ENCODE measurements at places on chromosomes 5 and 9.

DNA sequence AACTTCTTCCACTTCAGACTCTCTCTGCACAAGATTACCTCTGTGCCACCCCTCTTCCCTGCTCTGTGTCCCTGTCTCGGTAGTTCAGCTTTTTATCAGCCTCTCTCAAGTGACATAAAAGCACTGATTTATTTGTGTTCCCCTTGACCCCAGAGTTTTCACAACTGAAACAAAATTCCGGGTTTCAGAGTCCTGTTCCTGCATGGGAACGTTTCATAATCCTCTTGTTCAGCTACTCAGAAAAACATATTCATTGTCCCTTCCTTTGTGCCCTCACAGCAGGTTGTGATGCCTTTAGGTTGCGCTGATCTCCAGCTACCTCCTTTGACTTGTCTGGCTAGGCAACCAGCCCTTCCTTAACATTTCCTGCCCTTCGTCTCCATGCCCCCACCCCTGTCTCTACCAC lies 13.7 kb upstream of the ITGA1 start:
- no peak for DNase-seq

DNA sequence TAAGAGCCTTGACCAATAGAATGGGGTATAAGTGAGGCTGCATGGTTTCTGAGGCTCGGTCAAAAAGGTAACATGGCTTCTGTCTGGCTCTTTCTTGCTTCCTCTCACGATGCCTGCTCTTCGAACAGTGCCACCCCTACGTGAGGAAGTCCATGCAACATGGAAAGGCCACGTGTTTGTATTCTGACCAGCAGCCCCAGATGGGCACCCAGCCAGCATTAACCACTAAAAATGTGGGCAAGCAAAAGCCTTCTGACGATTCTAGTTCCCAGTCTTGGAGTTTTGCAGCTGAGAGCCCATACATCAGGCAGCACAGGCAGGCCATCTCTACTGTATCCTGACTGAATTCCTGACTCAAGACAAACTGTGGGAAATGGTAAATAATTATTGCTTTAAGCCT lies 24.2 kb upstream of the NREP start:
- DNase-seq, result no peak

GRCh38 chr5:171598641-171599152 lies 179.2 kb downstream of the FGF18 start:
- no peak for DNase-seq

- no peak for DNase-seq
These were observed 136.0 kb upstream of the EFNA5 start for GRCh38 chr5:107806705-107807104.

GRCh38 chr5:144377207-144377606 lies 206.5 kb downstream of the KCTD16 start:
- DNase-seq, result no peak

DNA sequence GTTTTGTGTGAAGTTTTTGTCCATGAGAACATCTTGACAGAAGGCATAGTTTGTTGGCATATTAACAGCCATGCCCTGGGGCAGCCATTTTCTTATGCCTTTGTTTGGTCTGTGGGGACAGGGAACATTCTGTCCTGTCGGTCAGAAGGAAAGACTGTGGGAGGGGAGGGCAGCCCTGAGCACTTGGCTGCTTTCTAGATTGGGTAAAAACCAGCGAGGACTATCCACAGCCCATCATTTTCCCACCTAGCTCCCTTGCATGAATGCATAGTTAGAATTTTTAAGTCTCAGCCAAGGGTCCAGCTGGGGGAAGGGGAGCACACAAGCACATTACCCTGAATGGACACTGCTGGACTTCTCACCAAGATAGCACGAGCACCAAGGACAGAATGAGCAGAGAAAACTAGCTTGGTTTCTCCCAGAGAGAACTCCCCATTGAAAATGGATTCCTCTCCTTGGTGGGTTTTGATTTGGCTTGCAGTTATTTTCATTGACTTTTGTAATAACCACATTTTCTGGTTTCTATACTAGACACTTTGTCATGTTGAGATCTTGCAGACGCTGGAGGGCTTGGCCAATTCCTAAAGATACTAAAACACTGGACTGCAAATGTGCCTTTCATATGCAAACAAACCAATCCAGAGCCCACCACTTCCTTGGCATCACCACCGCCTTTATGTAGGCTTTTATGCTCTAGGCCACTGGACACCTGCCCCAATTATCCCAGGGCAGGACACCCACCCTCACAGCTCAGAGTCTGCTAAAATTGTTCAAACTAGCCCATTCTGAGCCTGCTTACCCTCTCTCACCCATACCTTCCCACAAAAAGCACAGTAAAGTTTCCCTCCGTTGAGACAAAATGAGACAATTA lies 129.9 kb downstream of the BOD1 start:
- DNase-seq, result no peak

- DNase-seq, result no peak
These were observed 46.8 kb downstream of the NIPSNAP3B start for GRCh38 chr9:104810421-104811339.

DNA sequence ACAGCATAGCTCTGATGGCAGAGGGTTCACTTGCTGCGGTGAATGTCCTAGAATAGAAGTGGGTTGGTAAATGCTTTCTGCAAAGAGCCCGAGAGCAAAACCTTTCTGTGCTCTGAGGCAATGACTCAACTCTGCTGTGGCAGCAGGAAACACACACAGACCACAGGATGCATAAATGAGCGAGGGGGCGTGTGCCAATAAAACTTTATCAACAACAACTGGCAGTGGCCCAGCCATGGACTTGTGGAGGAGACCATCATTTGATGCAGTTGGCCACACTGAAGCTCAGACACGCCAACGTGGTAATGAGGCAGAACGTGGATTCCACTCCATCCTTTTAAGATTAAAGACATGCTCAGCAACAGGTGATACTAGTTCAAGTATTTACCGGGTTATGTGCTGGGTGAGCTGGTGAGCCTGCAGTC lies 6.8 kb downstream of the MRPL36 start:
- DNase-seq, result peak; percentile 34

- no peak for DNase-seq
These were observed 243.0 kb upstream of the PTGER4 start for GRCh38 chr5:40436535-40437237.

DNA sequence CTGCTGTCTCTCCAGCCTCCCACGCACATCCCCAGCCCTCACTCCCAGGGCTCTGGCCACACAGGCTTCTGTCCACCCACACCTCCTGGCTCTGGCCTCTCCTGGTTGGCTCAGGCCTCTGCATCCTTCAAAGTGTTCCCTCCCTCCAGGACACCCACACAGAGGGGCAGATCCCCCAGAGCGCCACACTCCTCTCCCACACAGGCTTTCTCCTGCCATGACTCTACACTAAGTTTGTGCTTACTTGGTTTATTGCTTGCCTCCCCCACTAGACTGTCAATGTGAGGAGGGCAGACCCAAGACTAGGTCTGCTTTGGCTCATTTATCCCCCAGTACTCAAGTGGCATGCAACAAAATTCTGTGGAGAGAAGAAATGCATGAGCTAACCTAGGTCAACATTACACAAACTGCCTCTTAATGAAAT lies 67.0 kb upstream of the SPOCK1 start:
- no peak for DNase-seq

DNA sequence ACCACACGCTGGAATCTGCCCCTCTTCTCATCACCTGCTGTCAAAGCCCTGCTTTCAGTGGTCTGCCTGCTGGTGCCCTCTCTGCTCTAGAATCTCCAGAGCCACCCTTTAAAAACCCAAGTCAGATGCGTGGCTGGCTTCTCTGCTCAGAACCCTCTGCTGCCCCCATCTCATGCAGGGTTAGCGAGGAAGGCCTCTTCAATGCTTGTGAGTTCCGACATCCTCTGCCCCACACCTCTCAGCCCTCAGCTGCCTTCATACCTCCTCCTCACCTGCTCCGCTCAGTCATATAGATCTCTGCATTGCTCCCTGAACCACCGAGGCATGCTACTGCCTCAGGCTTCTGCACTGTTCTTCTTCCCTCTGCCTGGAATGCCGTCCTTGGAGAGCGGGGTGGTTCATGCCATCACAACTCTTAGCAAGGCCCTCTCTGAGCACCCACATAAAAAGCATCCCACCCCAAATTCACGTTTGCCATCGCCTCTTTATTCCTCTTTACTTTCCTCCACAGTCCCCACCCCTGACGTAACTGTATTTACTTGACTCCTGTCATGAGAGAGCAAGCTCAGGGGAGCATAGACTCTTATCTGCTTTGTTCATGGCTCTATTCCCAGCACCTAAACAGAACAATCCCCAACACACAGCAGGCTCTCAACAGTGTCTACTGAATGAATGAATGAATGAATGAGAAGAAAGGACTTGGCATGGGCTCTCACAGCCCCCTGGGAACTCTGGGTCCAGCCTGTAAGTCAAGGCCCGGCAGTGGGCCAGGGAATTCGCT lies 10.4 kb downstream of the SHB start:
- no peak for DNase-seq

GRCh38 chr9:33166231-33167083 lies 679 bp downstream of the B4GALT1 start:
- DNase-seq, result no peak

DNA sequence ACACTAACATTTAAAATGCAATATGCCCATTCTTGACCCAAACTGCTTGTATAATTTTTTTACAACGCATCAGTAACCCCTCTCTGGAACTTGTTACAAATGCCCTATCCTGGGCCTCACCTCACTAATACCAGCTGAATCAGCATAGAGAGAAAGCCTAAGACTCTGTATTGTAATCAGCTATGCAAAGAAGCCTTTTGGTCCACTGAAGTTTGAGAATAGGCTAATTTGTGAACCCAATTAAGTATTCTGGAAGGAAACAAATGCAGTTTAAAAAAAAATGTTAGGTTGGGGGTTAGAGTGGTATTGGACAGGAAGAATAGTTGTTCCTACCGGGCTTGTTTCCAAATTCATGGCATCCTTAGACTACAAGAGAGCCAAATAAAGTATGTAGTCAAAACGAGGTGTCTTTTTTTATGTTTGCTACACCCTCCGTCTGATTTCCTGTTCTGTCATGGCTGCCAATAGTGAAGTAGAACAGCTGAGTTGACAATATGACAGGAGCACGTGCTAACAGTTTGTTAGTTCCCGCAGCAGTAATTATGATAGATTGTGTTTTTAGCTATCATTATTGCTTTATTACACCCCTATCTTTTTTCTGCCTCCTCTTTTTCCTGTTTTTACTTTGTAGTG lies 1048.7 kb upstream of the NUDT12 start:
- no peak for DNase-seq

DNA sequence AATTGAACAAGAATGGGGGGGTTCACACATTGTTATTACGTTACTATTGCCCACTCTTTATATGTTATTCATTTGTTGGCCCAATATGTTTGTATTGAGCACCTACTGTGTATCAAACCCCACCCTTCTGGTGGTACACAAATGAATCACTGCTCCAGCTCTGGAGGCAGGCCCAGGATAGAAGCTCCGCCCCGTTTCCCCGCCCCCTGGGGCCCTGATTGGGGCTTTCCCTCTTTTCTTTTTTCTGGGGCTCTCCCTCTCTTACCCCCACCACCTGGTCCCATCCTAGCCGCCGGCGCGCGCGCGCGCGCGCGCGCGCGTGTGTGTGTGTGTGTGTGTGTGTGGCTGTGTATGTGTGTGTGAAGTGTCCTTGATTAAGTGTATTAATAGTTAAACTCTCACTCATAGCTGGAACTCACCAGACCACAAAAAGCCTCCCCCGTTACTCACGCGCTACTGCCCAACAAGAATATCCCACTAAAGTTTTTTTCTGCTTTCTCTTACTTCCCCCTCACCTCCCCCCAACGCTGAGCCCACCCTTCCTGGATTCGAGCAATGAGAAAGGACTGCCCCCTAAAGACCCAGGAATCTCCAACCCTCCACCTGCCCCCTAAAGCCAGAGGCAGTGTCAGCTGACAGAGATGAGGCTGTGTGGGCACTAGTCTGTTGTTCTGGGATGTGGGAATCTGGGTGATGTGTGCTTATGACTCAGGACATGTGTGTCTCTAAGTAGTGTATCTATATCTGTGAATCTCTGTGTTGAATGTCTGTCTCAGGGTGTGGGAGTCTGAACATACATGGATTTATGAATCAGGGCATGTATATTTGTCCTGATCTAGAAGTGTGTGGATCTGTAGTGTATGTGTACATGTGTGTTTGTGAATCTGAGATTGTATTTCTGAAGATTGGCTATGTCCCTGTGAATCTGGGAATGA lies 4.0 kb downstream of the CXXC5 start:
- DNase-seq, result peak; percentile 52

GRCh38 chr9:75117564-75117963 lies 29.2 kb downstream of the OSTF1 start:
- DNase-seq, result no peak

DNA sequence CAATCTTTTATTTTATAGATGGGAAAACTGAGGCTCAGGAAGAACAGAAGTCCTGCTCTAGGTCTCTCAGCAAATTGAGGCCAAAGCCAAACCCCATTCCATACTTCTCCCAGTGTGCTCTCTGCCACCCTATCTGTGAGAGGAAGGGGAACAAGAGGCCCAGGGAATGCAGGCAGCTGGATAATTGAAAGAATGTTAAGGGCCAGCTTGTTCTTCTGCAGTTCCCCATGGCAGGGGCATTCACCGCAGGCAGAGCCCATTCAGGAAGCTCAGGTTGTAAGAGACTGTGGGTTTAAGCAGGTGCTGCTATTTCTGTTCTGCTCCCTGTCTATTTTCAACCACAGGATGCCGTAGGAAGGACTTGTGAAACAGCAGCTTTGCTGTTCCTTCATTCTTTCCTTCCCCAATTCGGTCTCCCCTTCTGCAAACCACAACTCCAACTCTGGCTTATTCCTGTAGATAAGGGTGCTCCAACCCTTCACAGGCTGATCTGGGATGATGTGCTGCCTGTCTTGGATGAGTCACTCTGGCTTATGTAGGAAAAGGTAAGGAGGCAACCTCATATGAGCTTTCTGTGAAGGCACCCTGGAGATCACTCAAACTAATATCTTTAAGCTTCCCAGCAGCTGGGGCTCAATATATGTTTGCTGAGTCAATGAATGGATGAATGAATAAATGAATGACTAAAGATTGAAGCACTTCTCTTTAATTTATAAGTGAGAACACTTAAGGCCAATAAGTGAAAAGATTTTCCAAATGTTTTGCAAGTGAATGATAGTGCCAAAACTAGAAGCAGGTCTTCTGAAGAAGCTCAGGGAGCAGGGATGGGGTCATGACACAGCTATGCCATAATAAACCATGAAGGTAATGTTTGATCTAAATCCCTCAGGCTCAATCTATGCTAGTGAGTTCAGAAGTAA lies 377.6 kb downstream of the BRINP1 start:
- no peak for DNase-seq

DNA sequence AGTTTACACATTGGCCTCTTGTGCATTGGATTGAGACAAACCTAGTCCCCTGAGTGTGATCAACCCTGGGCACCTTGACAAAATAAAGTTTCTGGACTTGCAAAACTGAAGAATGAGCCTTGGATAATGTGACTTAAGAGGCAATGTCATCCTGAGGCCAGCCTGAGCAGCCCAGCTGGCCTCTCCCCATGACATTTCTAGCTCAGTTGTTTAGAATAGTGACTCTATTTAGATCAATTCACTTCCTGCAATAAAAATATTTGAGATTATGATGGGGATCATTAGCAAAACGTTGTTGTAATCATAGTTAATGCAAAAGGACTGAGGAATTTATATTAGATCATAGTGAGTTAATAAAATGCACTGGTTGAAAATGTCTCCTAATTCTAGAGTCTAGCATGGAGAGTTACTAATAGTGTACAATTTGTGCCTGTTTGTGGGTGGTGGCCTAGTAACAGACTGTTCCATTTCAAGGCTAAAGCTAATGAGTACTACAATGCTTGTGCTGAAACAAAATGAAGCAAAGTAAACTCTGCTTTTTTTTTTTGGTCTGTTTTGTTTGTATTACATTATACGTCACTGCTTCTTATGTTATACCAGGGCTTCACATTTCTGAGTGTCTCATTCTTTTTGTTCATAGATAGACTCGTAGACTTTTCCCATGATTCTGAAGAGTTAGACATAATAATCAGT lies 10.9 kb upstream of the RHOBTB3 start:
- DNase-seq, result no peak

- DNase-seq, result no peak
These were observed 14.6 kb upstream of the TCF7 start for GRCh38 chr5:134099939-134100282.
